ENCODE measurements at places on chromosomes 7 and 10.

DNA sequence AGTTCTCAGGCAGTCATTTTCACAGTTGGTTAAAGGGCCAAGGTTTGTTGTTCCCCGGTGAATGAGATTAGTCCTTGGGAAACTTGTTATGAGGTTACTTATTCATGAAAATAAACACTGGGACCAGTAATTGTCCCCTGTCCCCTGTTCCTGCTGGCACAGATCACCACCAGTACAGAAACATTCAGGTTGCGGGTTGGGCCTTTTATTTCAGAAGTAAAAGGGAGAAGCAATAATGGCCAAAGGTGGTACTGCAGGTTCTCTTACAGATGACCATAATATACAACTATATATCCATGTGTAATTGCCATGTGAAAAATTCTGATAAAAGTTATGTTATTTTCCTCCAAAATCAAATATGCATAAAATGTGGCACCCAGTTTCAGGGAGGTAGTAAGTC is 442.0 kb downstream of the SORCS1 start:
- no peak for DNase-seq

GRCh38 chr10:70320751-70321150 is 36.9 kb upstream of the NPFFR1 start:
- DNase-seq = no peak

- DNase-seq = no peak
Measured at GRCh38 chr10:1133495-1134045, 77.4 kb downstream of the WDR37 start.

DNA sequence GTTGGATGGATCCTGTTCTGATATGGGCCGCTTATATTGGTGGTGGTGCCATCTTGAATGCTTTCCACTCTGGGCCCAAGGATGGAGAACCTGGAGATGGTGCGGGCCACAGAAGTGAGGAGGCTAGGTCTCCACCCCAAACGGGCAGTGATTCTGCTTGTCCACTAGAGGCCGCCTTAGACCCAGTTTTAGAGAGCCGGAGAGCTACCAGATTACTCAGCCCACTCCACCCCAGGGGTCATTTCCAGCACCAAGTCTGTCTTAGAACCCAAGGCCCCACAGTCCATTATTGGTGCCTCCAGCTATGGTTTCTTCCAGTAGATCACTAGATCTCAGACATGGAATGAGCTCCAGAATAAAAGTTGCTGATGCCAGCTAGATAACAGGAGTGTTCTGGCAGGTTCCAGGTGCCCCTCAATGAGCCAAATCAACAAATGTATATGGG is 11.8 kb upstream of the CAMK2G start:
- DNase-seq = peak; percentile 75

DNA sequence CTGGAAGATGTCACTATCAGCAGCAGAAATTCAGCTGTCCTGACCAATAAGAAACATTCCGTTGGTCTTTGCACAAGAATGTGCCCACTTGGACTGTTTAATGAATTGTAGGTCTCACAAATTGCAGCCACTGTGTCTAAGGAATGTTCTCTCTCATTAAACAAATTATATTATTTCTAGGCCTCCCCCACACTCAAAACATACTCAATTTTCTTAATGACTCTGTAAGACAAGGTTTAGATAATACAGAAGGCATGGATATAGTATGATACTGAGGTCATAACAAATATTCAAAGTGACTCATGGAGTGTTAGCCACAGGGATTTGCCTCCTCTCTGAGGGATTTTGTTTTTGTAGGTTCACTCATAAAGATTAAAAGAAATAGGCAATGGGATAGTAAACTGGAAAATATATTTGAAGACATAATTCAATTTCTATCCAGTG is 197.5 kb downstream of the PTN start:
- no peak for DNase-seq

DNA sequence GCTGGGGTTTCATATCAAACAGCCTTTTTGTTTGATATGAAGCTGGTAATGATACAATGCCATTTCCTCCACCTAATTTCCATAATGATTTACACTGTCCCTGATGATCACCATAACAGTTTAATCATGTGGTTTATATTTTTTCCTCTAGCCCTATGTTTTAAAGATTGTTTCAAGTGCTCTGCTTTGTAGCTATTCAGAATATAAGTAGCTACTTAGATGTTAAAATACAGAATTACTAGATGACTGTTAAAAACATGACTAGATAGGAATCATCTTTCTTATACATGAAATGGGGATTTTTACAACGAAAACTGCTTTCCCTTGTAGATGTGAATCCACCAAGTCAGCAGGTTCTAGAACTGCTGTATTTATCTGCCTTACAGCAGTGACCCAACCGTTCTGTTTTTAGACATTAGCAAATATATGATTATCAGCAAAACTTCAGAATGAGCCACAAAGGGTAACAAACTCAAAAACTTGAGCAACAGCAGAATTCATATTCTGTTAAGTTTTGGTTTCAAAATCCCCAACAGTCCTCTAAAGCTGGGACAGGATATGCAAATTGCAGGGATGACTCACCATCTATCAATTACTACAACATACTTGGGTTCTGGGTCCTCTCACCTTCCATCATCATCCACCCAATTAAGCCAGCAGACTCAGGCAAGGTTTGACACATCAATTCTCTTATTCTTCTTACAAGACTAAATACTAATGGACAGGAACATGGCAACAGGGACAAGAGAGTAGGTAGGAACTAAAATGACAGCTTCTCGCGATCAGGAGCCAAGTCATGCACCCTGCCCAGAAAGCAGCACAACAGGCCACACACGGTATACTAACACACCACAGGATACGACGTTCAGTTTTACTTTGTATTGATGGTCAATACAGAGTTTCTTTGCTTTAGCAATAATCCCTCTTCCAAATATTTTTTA is 83.9 kb downstream of the PIP4K2A start:
- peak; percentile 39 for DNase-seq

GRCh38 chr10:119455609-119456434 is 86.7 kb downstream of the RGS10 start:
- DNase-seq = no peak

DNA sequence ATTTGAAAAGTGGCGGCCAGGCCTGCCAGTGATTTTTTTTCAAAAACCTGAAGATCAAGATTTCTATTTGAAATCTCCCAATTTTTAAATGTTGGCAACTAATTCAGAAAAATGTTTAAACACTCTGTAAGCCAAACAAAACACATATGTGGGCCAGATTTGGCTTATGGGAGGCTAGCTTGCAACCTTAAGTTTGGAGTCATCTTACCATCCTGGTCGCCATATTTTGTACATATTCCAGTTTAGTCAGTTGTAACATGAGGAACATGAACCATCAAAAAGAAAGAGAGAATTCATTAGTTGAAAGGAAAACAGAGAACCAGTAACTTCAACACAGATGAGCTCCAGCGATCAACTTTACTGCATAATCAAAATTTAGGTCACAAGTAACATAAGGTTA is 115.4 kb downstream of the TMEM26 start:
- DNase-seq = no peak

DNA sequence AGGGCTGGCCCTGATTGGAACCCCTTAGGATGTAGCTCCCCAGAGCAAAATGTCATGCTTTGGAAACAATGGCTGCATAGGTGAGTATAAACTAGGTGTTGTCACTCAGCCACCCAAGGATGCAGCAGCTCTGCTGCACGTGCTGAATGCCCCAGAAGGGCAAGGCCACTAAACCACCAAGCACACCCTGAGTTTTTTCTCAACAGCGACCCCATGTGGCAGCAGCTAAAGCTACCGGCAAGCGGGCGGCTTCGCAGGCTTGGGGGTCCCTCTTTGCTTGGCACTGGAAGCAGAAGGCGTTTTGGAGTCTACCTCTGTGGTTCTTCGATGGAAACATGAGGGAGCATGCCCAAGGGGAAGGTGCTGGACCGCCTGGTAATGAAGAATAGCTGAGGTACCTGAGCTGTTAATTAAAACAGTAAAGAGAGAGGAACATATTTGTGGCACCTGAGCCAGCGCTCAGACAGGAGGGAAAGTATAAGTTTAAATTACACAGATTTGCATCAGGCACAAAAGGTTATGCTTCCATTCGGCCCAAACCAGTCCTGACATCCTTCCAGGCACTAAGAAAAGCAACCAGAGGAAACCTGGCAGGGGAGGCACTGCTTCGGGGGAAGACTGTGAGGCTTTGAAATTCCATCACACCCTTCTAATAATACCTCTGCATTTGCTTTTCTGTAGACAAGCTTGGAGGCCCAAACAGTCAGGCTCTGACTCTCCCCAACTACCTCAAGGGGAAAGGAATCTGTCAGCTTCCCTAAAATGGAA is 152.1 kb downstream of the GFRA1 start:
- no peak for DNase-seq

GRCh38 chr10:24010436-24010970 is 198.4 kb upstream of the KIAA1217 start:
- no peak for DNase-seq

DNA sequence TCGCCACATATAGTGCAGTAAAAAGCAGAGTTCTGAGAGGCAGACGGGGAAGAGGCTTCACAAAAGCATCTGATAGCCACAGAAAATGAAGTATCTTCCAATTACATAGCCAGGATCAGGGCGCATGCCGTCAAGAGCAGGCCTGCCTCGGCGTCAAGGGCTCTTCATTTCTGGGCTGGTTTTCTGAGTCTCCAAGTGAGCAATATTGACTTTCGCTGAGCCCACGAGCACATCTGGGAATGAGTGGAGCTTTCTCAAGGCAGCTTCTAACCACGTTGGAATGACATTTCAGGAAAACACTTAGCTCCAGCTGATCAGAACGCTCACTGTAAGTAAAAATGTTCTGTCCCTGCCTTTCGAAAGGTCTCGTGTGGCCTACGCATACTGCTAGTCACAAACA is 51.9 kb downstream of the CLRN3 start:
- no peak for DNase-seq

DNA sequence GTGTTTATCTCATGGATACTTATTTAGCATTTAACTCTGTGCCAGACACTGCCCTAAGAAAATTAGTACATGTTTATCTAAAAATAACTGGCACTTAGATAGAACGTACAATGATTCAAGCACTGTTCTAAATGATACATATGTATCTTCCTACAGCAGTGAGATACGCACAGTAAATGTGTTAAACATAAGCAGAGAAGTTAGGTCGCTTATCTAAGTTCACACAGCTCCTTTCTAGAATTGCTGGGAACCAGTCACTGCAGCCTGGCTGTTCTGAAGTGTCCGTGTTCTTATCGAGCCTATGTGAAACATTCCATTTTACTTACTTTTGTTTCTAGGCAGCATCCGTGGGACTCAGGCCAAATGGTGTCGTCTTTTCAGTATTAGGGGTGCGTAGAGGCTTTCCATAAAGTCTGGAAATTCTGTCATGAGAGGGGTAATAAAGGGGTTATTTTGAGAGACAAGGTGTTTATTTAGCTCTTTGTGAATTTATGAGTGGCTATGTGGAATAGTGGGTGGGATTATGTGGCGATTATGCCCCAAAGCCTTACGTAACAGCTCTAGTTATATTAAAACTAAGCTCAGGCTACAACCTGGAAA is 186.9 kb downstream of the SND1 start:
- no peak for DNase-seq

DNA sequence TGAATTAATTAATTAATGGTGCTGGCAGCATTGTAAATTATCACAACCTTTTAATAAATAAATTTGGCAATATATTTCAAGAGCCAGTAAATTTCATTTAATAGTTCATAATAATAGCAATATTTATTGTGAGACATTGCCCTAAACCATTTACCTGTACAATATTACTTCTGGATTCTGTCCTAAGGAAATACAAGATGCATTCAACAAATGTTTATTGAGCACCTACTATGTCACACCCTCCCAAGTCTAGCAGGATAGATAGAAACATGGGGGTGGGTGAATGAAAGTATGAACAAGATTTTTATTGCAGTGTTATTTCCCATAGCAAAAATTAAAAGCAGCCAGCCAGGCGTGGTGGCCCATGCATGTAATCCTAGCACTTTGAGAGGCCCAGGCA is 4.4 kb upstream of the HERC4 start:
- DNase-seq = no peak
